NCI-H2107 (cell line): ENCODE measurements at places on chromosomes 6 and 20.

GRCh38 chr6:120493505-120493904 is 840.8 kb downstream of the TBC1D32 start:
- no peak for DNase-seq

- no peak for DNase-seq
Observed at GRCh38 chr20:10022625-10023024, 12.2 kb upstream of the ANKEF1 start.

DNA sequence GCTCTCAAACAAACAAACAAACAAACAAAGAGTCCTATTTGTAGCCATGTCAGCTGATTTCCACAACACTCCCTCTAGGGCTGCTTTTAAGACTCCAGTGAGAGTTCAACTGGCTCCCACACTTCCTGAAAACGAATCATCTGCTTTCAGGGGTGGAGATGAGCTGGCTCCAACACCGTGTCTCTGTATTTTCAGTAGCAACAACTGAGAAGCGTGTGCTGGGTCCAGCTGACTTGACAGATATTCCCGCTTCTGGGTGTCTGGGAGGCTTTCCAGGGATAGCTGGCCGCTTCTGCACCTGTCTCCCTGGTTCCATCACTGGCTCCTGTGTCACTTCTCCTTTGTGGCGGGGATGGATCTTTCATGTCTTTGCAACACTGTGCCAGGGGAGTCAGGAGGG is 272.5 kb upstream of the SOX4 start:
- DNase-seq: no peak

GRCh38 chr20:10322073-10323012 is 103.7 kb downstream of the SNAP25 start:
- DNase-seq: no peak

DNA sequence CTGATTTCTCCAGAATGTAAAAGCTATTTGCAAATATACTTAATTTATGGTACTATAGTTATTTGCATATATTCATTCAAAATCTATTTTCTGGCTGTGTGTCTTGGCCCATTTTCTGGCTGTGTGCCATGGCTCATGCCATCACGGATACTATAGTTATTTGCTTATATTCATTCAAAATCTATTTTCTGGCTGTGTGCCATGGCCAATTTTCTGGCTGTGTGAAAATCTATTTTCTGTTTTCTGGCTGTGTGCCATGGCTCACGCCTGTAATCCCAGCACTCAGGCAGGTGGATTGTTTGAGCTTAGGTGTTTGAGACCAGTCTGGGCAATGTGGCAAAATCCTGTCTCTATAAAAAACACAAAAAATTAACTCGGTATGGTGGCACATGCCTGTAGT is 28.9 kb upstream of the RIPK1 start:
- DNase-seq: no peak

GRCh38 chr6:108653949-108654348 is 93.2 kb downstream of the FOXO3 start:
- no peak for DNase-seq

DNA sequence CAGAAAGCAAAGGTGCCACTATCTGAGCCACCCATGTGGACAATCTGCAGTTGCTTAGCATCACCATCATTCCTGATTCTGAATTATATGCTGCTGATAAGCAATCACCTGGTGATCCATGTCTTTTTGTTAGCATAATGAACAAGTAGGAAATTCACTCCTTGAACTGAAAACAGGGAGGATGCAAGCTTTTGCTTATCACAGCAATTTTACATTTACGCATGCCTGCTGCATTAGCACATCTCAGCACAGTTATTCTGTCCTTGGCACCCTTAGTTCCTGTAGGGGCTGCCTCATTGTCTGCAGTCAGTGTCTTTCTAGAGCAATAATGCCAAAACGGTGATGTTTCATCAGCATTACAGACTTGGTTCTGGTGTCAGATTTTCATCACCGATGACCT is 162.6 kb downstream of the KIF16B start:
- no peak for DNase-seq

DNA sequence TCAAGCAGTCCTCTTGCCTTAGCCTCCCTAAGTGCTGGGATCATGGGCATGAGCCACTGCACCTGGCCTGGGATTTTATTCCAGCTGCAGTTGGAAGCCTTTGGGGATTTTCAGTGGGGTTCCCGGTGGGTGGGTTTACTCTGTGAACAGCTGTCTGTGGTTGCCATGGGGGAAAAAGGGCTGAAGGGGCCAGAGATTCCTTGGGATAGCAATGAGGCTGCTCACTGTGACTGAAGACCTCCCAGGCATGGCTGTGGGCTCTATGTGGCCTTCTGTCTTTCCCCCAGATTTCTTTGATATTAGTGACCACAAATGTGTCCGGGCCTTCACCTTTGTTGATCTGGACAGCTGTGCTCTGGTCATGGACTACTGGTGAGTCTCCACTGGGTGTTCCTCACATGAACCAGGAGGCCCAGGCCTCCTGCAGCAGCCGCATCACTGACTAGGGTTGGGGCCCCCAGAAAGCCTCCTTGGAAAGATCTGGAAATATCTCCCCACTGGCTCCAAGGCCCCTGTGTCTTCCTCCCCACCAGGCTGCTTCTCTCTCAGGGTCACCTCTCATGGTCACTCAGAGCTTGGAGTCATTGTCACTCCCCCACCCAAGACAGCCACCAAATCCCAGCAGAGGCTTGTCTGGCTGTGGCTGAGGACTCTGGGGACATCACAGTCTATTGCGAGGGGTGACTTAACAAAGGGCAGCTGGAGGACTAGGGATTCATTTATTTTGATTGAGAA is 33.4 kb downstream of the EFCAB8 start:
- DNase-seq: no peak

- DNase-seq: no peak
Observed at GRCh38 chr6:5361396-5361795, 100.1 kb downstream of the FARS2 start.

- no peak for DNase-seq
Observed at GRCh38 chr6:54102238-54102637, 9.0 kb upstream of the MLIP start.

DNA sequence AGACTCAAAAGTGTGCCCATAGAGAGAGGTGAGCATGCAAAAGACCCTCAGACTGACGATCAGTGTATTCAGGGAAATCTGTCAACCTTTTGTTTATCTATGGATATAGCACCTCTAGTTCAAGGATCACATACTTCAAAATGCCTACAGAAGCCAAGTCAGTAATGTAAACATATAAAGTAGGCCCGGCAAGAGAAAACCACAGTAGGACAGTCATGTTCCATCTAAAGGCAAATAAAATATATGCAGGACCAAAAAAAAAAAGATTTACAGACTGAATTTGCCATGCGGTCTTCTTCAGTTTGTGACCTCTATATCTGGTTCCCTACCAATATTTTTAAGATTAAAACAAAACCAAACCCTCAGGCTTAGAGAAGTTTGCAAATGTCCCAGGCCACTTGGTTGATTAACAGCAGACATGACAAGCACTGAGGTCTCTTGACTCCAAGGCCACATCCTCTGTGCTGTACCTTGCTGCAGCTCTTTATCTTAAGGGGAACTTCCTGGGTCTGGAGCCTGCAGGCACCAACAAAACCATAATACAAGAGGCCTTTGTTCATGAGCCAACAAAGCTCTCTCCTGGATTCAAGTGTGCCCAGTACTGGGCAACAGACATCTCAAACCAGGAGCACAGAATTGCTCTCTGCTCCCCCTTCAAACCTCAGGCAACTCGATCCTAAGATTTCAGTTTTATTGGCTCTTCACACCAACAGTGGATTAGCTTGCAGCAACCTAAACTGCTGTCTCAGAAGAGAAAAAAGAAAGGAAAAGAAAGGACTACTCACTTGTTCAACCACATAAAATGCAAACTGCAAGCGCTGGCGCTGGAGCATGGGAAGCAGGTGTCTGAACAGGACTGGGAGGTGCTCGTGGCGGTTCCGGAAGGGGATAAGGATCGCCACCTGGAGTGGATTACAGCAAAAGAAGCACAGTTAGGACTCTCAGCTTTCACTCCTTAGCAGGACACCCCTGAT is 71.7 kb downstream of the B4GALT5 start:
- DNase-seq: peak; percentile 91

DNA sequence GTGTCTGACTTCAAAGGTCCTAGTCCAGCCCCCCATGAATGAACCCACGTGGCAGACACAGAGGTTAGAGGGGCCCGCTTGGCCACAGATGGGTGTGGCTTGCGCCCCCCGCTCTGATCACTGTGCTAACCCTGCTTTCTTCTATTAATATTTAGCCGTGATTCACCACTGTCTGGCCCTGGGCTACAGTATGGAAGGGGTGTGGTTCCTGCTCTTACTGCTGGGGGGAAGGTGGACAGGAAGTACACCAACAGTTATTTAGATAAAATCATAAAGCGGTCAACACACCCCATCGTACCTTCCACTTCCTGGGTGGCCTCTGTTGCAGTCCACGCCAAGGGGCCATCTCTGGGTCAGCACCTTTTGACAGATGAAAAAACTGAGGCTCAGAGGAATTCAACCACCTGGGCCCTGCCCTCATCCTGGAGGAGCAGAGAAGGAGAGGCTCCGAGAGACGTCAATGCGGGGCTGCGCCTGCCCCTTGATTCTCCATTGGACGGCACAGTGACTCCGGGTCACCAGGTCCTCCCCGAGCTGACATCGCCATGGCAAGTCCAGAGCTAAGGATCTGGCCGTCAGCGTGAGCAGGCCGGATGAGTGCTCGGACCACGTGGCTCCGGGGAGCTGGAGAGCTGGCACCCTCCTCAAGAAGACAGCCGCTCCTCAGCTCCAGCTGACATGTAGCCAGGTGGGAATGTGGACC is 206.3 kb downstream of the PREX1 start:
- DNase-seq: no peak

GRCh38 chr20:44174996-44175765 is 11.8 kb downstream of the JPH2 start:
- DNase-seq: no peak

DNA sequence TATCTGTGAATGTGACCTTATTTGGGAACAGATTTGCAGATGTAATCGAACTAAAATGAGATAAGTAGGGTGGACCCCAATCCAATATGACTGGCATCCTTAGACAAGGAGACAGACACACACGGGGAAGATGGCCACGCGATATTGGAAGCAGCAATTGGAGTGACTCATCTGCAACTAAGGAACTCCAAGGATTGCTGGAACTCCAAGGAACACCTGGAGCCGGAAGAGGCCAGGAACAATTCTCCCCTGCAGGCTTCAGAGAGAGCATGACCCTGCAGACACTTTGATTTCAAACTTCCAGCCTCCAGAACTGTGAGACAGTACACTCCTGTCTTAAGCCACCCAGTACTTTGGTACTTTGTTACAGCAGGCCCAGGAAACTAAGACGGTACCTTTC is 19.5 kb upstream of the CNKSR3 start:
- no peak for DNase-seq

GRCh38 chr6:96299525-96299924 is 222.1 kb upstream of the UFL1 start:
- DNase-seq: no peak

DNA sequence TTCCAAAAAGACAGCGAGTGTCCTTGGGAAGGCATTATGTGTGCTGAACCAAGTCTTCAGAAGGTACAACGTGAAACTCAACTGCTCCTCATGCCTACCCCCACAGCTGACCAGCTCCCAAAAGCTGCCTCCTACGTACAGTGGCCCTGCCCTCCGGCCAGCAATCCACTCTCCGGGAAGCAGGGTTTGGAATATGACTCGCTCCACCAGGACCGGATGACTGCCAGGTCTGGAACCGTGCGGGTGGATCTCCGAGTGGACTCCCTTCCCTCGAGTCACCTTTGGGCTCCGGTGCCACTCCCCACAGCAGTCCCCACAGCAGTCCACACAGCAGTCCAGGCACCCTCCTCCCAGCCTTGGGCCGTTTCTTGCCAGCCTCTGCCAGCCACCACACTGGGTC is 4.3 kb downstream of the ZBTB46 start:
- no peak for DNase-seq

- DNase-seq: no peak
Observed at GRCh38 chr6:134951494-134952263, 1.8 kb upstream of the ALDH8A1 start.

DNA sequence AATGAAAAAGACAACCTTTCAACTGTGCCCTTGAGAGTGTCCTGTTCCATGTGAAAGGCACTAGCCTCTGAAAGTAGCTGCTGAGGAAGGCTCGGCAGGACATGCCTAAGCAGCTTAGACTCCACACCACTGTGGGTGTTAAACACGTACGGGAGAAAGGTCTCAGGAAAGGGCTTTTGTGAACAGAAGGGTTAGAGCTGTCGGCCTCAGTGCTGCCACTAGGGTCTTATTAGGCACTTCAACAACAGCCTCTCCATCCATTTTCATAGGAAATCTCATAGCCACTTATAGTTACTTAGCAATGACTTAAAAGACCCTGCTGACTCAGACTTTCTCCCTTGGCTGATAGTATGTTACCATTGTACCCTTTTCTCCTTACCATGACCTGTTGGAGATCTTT is 662.8 kb downstream of the TBC1D32 start:
- DNase-seq: no peak

- no peak for DNase-seq
Observed at GRCh38 chr20:56929606-56930005, 300.5 kb downstream of the TFAP2C start.

GRCh38 chr6:141988954-141989705 is 143.6 kb upstream of the GJE1 start:
- no peak for DNase-seq

DNA sequence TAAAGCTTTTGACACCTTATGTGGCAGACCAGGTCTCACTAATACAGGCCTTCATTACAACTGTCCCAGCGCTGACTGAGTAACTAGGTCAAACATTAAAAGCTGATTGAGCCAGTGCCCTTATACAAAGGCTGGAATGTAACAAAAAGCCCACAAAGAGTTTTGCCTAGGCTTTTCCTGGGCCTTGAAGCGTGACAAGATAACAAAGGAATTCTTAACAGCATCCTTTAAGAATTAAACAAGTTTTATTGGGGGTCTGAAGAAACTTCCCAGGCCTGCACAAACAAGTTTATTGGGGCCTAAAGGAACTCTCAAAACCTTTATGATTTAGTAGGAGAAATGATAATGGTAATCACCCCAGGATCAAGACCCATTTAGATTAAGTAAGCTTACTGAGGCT is 267.6 kb upstream of the FAM83B start:
- DNase-seq: no peak

DNA sequence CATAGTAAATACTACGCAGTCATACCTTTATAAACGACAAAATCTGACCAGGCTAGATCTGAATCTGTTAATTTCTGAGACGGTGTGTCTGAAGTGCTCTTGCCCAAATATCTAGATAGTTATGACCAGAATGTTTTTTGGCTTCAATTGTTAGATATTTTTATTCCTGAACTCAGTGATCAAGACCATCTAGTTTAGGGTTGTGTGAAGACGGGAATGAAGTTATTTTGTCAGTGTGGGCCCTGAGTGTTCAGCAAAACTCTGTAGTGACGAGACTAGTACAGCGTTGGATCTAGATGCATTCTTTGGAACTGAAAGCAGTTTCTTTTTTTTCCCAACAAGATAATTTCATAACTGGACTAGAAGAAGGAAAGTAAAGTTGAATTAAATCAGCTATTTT is 3.1 kb downstream of the STXBP5 start:
- no peak for DNase-seq

- no peak for DNase-seq
Observed at GRCh38 chr20:48282591-48283228, 497.4 kb upstream of the SULF2 start.

- no peak for DNase-seq
Observed at GRCh38 chr20:14332866-14333265, 4.5 kb downstream of the FLRT3 start.
